ENCODE measurements at places on chromosomes 7 and 10. TPM values are rescaled to one million over a fixed set of nuclear protein-coding genes. Genes with fewer than 3 reads are reported as not detected.

- no peak for DNase-seq
These were observed 1.5 kb downstream of the GSDME start for GRCh38 chr7:24755541-24756407.

The PDE1C gene
- total RNA-seq, result 1.2 TPM

The PRSS2 gene
- total RNA-seq, result 66,346 TPM

- no peak for DNase-seq
These were observed 47.5 kb downstream of the CHST15 start for GRCh38 chr10:124045801-124046355.

- DNase-seq, result no peak
These were observed 305.9 kb upstream of the MGMT start for GRCh38 chr10:129161150-129161549.

DNA sequence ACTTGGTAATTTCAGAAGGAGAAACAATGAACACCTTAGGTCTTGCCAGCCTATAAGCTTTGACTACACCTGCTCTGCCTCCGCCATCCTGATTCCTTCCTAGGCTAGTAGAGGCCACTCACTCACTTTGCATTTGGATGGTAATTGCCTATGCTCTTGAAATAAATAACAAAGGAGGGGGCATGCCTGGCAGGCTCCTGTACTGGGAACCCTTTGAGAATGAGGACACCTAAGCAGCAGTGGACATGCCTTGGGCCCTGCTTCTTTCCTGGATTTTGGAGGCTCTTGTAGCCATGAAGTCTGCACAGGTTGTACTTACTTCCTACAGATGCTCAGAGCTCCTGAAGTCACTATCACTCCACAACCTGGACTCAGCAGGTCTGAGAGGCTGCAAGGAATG lies 65.8 kb downstream of the BLNK start:
- DNase-seq, result no peak

DNA sequence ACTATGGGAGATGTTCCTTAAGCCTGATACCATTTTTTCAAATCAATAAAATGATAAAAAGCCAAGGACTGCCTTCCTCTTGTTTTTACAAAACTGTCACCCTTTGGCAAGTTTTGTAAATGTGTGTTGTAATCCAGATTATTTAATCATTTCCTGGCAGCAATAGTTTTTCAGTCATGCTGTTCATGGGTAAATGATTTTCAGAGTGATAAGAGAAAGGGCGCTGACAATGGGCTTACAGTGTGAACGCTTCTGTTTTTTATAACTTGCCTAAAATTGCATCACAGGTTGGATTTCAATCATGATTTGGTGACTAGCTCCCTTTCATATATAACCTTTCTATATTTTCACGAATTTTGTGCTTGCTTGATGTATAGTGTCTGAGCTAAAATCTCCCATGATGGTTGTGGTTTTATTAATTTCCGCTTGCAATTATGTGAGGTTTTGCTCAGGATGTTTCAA lies 19.0 kb upstream of the DMBT1 start:
- DNase-seq, result no peak

- DNase-seq, result no peak
These were observed 114.8 kb upstream of the PLPP4 start for GRCh38 chr10:120342115-120342714.
